ENCODE measurements at places on chromosomes 1 and 21.

- no peak for DNase-seq
Measured at GRCh38 chr1:37822906-37823815, 15.2 kb upstream of the YRDC start.

GRCh38 chr1:167599957-167600581, 30.0 kb upstream of the RCSD1 start:
- DNase-seq, result no peak

GRCh38 chr1:75234562-75234961, 100.4 kb downstream of the LHX8 start:
- no peak for DNase-seq

GRCh38 chr1:153800516-153800915, 25.3 kb downstream of the SLC27A3 start:
- DNase-seq, result no peak

- no peak for DNase-seq
Measured at GRCh38 chr1:56527548-56528302, 51.6 kb downstream of the PLPP3 start.

DNA sequence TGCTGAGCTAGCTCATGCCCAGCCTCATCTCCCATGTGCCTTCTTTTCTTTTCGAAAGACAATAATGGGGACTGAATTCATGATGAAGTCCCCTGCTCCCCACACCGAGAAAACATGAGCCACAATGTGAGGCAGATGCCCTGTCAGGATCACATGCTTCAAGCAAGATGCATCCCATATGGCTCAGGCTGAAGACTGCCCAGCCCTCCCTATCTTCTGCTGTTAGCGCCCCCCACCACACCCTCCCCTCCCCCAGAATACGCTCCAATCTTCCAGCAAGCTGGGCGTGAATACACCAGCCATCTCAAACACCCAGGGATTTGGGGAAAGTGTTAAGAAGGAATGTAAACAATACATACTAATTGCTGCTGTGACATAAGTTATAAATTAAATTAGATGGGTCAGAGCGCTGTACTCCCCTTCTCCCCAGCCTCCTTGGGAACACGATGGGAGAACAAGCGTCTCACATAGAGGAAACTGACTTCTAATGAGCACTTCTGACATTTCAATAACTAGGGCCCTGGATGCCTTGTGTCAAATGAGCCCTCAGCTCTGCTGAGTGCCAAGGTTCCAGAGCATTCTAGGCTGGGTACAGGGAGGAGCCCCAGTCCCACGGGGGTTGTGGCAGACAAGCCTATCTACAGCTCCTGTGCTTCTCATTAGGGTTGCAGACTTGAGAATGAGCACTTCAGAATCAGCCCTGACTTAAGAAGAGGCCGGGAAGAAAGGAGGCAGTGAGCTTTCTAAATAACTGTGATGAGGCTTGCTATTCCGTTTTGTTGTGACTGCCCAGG, 55.6 kb downstream of the TNR start:
- DNase-seq, result no peak

GRCh38 chr1:27298632-27299384, 23.2 kb upstream of the TMEM222 start:
- DNase-seq, result no peak

GRCh38 chr1:2786329-2787162, 14.9 kb downstream of the TTC34 start:
- DNase-seq, result no peak

GRCh38 chr21:32135401-32136363, 143.2 kb downstream of the MIS18A start:
- DNase-seq, result no peak

- no peak for DNase-seq
Measured at GRCh38 chr1:186473047-186473446, 12.1 kb upstream of the PDC start.

GRCh38 chr21:24014381-24014780, 1592.9 kb downstream of the MRPL39 start:
- DNase-seq, result no peak

DNA sequence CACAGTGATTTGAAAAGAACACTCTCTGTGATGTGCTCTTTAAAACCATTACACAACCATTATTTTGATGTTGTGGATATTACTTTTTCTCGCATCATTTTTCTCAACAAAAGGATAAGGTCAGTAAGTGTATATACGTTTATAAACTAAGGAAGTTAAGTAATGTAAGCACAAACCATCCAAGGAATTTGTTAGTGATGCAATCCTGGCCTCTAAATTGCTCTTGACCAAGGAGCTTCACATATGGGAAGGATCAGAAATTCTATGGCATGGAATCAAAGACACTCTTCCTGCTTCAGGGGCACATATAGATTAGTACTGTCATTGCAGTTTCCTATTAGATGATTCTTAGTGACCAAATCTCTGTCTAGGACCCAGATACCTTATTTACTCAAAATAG, 3.6 kb upstream of the PPP2R5A start:
- DNase-seq, result no peak

DNA sequence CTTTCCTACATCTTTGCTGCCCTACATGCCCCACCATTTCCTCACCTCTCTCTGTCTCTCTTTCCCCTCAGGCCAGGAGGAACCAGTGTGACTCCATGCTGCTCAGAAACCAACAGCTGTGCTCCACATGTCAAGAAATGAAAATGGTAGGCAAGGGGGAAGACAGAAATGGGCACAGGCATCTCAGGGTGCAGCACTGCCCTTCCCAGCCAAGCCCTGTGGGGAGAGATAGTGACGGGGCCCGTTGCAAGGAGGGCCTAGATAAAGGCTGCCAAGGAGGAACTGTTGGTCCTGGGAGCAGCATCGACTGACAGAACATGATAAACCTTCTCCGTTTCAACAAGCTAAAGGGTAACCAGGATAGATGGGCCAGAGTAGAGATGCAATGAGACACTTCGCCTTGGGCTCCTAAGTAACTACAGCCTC, 12.5 kb upstream of the PIGC start:
- DNase-seq, result no peak

DNA sequence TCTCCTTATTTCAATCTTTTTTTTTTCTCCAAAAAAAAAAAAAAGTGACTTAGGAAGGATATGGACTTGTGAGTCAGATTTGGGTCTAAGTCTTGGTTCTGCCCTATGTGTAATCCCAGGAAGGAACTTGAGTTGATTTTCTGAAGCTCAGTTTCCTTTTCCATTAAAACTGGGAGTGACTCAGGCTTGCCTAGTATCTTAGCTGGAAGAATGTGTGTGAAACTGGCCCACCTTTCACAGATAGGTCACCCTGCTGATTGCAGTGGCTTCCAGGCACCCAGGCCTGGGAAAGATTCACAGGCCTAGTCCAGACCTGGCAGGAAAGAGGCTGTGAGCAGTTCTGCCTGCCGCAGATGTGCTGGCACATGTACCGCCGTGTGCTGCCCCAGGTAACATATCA, 218.3 kb upstream of the HOOK1 start:
- no peak for DNase-seq

DNA sequence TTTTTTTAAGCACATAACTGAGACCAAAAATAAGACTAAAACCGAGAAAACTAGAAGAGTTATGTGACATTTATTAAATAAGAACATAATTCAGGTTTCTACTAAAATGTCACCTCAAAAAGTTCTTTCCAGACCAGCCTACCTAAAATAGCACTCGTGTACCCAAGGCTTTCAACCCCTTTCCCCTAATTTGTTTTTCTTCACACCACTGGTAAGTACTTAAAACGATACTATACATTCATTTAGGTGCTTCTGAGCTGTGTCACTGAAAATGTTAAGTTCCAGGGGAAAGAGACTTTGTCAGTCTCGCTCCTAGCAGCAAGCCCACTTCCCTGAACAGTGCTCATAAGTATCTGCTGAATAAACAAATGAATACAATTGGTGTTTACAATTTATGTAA, 6.8 kb downstream of the RRAGC start:
- no peak for DNase-seq

- DNase-seq, result no peak
Measured at GRCh38 chr1:108158893-108159453, 41.2 kb downstream of the SLC25A24 start.

DNA sequence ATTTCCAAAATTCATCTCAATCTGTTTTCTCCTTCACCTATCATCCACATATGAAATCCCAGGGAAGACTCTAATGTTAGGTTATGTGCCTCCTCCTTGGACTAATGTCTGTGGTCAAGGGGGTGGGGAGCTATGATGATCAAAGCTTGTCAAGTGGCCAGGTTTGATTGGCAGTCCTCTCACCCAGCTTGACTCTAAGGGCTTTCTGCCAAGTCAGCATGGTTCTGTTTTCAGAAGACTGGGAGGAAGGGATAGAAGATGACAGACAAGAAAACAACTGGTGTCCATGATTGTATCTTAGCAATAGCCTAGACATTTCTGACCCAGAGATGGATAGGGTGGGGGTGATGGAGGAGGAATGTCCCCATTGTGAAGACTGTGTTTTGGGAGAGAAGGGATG, 9.1 kb upstream of the THEM5 start:
- no peak for DNase-seq

GRCh38 chr1:9018333-9018732, 7.9 kb downstream of the SLC2A7 start:
- DNase-seq, result no peak

DNA sequence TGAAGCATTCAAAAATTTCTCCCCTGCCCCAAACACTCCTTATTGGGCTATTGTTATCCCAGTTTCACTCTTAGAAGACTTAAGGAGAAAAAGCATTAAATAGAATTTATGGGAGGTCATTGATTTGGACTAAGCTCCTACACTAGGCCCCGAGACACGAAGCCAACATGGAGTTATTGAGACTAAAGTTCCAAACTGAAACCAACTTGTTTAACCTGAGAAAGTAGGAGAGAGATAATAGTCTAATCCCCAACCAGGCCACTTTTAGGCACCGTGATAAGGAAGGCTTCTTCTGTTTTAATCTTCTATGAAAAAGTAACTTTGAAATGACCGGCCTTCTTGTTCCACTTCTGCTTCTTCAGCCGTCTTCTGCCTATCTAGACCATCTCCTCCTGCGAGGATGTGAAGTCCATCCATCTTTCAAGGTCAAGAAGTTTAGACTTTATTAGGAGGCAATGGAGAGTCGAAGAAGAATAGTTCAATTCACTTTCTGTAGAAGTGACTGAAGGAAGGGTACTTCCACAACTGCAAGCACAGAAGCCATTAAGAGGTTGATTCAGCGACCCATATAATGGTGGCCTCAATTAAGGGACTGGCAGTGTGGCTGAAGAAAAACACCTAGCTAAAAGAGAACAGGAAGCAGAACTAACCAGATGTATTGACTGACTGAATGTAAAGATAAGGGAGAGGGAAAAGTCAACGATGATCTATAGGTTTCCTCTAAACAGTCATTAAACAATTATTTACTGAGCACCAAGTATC, 428.8 kb downstream of the SMYD3 start:
- DNase-seq, result no peak

DNA sequence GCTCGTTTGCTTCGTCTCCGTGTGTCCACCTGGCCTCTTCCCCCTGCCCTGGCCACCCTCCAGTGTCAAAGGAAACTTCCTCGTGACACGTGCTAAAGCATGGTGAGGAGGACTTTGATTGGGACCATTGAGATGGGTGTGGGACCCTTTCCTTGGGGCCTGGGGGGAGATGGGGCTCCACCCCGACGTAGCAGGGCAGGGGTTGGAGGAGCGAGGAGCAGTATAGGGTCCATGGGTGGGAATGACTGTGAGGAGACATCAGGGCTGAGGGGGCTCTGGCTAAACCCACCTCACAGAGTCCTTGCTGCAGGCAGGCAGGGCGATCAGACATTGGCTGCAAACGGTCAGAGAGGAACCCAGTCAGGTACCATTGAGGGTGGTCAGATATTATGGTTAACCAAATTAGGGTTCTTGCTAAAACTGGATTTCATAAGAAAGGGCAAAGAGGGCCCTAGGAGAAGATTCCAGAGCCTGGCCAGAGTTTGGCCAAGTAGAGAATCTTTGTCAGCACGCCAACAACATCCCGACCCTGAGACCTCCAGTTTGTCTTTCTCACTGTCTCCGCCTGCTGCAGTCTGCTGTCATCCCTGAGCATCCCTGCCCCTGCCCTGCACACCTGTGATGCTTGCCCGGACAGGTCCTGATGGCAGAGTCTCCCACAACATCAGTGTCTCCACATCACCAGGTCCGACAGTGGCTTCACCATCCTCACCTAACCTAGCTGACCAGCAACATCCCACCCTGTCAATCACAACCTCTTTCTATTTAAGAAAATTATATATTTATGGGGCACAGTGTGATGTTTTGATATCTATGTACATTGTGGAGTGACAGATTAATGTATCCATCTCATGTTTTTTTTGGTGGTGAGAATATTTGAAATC, 8.0 kb downstream of the RNF187 start:
- DNase-seq, result no peak

DNA sequence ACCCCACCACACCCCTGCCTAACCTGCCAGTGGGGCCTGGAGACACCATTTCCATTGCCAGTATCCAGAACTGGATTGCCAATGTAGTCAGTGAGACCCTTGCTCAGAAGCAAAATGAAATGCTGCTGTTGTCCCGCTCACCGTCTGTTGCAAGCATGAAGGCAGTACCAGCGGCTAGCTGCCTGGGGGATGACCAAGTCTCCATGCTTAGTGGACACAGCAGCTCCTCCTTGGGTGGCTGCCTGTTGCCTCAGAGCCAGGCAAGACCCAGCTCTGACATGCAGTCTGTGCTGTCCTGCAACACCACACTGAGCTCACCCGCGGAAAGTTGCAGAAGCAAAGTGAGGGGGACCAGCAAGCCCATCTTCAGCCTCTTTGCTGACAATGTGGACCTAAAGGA, 33.4 kb downstream of the STYXL2 start:
- no peak for DNase-seq

DNA sequence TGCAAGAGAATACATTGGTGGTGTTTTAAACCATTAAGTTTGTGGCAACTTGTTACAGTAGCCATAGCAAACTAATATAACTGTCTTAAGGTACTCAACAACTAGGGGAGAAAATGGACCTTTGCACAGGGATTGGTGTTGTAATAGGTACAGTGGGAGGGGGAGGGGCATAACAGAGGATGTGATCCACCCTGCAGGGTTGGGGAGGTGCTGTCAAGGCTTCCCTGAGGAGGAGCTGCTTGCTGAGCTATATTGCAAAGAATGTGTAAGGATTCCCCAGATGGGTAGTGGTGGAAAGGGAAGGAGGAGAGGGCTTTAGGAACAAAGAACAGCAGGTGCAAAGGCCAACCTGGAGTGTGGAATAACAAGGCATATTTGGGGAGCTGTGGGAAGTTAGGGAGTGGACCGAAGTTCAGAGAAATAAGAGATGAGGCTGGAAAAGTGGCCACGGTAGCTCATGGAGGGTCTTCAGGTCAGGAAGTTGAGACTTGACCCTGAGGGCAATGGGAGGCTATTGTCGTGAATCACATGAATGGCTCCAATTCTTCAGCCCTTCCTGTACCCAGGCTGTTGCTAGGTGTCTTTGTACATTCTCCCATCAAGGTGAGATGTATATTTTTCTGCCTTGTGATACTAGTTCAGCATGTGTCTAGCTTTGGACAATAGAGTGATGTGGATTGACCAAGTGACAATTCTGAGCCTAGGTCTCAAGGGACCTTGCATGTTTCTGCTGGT, 168.6 kb upstream of the CSF3R start:
- no peak for DNase-seq

- DNase-seq, result no peak
Measured at GRCh38 chr1:94825936-94826335, 5.8 kb downstream of the SLC44A3 start.

GRCh38 chr1:59481881-59482505, 185.1 kb downstream of the FGGY start:
- no peak for DNase-seq
